Thymus (tissue), 14 donors: ENCODE measurements at places on chromosomes 13 and 19. TPM values are rescaled to one million over a fixed set of nuclear protein-coding genes. Genes with fewer than 3 reads are reported as not detected.

Gene APOC4
- 0.32 TPM for polyA plus RNA-seq

Gene PSG6
- polyA plus RNA-seq = 0.11 TPM

Gene LILRA1
- 0.32 TPM for polyA plus RNA-seq

Gene SIGLEC8
- polyA plus RNA-seq = 2.1 TPM

Gene ZNF763
- polyA plus RNA-seq = 9.9 TPM

Gene ZNF470
- polyA plus RNA-seq = 7.7 TPM

Gene KIR3DL2
- 0.21 TPM for polyA plus RNA-seq

Gene C13orf46
- 1.1 TPM for polyA plus RNA-seq

DNA sequence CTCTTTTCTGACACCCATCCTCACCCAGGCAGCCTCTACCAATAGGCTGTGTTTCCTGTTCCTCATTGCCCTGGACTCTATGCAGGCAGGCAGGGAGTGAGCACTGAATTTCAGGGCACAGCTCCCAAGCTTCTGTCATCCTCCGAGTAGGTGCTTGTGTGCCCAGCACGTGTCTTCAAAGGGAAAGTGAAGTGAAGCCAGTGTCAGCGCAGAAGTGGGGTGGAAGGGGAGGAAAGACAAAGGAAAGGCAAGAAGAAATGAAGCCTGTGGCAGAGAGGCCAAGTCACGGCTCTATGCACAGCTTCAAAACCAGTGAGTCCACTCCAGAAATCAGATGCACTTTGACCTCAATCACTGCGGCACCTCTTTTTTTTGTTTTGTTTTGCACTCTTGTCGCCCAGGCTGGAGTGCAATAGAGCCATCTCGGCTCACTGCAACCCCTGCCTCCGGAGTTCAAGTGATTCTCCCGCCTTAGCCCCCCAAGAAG lies 16.9 kb downstream of the CEBPA start:
- DNase-seq = no peak

DNA sequence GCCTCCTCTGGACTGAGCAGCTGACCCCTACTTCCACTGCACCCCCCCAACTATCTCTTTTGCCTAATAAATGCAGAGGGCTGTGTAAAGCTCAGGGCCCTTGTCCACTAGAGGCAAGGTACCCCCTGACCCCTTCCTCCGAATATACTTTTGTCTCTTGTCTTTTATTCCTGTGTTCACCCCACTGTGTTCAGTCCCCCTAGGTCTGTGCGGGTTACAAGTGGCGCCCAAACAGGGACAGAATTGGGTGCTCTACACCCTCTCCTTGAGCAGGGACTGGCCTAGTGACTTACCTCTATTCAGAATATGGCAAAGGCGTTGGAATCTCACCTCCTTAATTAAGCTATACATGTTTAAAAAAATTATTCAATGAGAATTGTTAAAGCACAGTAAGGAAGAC lies 15.0 kb downstream of the ZNF350 start:
- peak; percentile 18 for DNase-seq

GRCh38 chr19:32570081-32570785 lies 10.8 kb upstream of the PDCD5 start:
- DNase-seq = peak; percentile 33

DNA sequence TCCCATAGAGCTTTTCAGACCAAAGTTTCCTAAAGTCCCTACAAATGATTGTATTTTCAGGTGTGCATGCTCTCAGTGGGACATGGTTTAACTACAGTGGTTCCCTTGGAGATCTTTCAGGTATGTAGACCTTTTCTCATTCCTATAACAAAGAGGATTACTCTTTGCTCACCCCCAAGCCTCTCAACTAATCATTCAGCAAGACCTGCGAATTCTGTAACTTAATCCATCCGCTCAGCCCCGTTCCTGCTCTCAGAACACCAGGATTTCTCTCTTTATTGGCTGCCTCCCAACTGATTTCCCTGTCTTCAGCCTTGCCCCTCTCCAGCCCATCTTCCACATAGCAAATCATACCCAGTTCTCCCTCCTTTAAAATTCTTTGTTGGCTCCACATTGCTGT lies 253.6 kb downstream of the MTUS2 start:
- DNase-seq = no peak

GRCh38 chr13:97250560-97250959 lies 28.4 kb downstream of the MBNL2 start:
- no peak for DNase-seq

DNA sequence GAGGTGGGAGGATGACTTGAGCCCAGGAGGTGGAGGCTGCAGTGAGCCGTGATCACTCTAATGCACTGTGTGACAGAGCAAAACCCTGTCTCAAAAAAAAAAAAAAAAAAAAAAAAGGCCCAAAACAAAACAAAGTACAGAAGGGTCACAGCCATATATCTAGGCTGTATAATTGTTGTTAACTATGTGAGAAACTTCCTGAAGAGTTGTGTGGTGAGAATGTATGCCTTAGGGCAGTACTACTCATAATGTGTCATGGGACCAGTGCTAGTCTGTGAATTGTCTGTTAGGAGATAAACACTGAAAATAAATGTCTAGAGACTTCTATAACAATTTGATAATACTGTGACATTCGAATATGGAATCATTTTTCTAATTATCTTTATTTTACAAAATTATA lies 43.1 kb downstream of the PAN3 start:
- no peak for DNase-seq

- no peak for DNase-seq
Measured at GRCh38 chr13:20585371-20585770, 18.4 kb downstream of the IFT88 start.

DNA sequence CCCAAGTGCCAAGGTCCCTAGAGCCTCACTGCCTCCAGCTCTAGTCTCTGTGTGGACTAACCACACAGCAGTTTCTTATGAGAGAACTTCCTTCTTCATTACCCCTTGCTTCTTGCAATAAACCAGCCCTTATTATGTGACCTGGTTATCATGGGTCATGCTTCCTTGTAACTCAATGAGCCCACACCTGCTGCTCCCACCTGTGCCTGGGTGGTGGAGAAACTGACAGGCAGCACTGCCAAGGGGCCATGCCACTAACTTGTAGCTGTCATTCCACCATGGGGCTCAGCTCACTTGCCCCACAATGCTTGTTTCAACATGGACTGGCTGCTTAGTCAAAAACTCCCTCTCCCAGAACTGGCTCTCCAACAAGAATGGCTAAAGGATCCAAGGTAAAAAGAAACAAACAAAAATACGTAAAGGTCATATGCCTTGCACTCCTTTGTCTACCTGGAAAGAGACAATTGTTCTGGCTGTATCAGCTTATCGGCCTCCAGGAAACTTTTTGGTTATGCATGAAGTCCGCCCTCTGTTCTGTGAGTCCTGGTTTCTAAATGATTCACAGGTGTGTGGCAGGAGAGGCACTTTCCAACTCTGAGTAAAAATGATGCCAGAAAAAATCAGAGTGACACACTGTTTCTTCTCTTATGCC lies 446.4 kb downstream of the COG6 start:
- no peak for DNase-seq

DNA sequence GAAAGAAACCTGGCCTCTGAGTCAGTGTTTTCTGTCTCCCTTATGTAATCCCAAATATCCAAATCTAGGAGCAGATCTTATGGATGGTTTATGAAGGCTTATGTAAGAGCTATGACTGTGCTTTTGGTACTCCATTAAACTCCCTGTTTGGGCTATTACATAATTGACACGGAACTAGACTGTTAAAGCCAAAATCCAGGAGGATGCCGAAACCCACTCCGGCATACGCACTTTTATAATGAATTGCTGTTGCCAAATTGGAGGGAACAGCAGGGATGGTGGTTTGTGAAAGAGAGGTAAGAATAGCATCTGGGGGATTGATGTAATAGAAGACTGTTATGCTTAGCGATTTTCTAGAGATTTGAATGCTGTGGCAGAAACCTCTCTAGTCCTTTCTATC lies 2.0 kb downstream of the MTUS2 start:
- DNase-seq = no peak

DNA sequence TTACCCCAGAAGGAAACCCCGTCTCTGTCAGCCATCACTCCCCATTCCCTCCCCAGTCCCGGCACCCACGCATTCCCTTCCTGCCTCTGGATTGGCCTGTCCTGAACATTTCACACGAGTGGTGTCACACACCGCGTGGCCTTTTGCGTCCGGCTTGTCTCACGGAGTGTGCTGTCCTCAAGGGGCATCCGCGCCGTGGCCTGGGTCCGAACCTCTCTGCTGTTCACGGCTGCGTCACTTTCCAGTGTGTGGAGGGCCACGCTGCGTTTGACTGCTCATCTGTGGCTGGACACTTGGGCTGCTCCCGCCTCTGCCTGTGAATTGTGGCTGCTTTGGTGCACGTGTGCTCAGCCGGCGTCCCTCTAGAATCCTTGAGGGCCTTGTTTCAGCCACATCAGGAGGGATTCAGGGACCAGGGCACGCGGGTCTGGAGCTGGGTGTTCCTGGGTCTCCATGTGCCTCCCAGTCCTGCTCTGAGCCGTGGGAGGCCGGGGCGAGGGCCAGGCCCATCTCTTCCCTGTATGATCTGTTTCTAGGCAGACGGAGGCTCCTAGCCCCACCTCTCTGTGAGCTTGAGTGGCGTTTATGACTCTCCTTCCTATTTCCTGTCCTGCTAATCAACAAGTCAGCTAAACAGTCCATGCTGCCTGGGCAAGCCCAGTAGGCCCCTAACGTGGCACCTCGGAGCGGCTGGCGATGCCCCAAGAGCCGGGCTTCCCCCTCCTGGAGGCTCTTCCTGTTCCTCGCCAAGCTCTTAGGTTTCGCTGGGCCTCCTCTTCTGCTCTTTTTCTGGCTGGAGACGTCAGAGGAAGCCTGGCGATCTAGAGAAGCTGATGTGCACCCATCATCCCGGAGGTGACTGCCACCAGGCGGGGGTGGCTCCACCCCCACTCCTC lies 8.1 kb downstream of the STK11 start:
- peak; percentile 52 for DNase-seq

DNA sequence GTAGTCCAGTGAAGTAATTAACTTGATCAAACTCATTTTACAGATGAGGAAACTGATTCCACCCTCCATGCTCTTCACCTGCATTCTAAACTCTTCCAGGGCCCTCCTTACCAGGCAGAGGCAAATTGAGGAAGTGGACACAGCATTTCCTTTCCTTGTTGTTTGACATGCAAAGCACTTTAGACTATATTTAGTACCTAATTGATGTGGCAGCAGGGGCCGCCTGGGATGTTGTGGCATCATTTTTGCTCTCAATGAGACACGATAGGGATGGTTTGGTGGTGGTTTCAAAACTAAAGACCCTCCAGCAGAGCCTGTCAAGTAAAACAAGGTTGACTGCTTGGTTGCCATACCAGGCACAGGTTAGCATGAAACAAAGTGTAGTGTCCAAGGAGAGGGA lies 7.9 kb downstream of the SIPA1L3 start:
- no peak for DNase-seq

GRCh38 chr19:33574824-33575223 lies 46.9 kb upstream of the CHST8 start:
- no peak for DNase-seq

GRCh38 chr13:111948811-111949210 lies 118.1 kb upstream of the SOX1 start:
- no peak for DNase-seq

- no peak for DNase-seq
Measured at GRCh38 chr13:73171271-73171682, 112.5 kb downstream of the KLF5 start.

GRCh38 chr13:113155201-113155600 lies 3.2 kb upstream of the PROZ start:
- DNase-seq = no peak

- DNase-seq = peak; percentile 42
Measured at GRCh38 chr19:49468746-49469447, 5.1 kb upstream of the FLT3LG start.

DNA sequence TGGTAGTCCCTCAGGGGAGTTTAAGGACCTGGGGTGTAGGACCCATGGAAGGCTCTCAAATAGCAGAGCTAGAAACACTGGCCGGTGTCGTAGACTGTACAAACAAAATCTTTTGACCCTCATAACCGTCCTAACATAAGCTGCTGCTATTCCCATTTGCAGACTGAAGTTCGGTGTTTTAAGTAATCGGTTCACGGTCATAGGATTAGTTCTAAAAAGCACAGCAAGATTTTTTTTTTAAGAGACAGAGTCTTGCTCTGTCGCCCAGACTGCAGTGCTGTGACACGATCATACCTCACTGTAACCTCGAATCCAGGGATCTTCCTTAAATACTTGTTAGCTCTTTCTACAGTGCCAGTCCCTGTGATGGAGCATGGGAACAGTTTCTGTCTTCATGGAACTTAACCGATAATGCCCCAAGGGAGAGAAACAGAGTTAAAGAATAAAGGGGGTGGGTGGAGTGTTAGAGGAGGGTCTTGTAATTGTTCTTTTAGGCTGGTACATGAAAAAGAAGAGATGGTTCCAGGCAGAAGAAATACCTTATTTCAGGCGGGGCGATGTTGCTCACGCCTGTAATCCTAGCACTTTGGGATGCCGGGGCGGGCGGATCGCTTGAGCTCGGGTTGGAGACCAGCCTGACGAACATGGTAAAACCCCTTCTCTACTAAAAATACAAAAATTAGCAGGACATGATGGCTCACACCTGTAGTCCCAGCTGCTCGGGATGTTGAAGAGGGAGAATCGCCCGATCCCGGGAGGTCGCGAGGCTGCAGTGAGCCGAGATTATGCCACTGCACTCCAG lies 475 bp upstream of the ZC3H4 start:
- no peak for DNase-seq

GRCh38 chr19:18430417-18431144 lies 7.4 kb downstream of the ISYNA1 start:
- no peak for DNase-seq

DNA sequence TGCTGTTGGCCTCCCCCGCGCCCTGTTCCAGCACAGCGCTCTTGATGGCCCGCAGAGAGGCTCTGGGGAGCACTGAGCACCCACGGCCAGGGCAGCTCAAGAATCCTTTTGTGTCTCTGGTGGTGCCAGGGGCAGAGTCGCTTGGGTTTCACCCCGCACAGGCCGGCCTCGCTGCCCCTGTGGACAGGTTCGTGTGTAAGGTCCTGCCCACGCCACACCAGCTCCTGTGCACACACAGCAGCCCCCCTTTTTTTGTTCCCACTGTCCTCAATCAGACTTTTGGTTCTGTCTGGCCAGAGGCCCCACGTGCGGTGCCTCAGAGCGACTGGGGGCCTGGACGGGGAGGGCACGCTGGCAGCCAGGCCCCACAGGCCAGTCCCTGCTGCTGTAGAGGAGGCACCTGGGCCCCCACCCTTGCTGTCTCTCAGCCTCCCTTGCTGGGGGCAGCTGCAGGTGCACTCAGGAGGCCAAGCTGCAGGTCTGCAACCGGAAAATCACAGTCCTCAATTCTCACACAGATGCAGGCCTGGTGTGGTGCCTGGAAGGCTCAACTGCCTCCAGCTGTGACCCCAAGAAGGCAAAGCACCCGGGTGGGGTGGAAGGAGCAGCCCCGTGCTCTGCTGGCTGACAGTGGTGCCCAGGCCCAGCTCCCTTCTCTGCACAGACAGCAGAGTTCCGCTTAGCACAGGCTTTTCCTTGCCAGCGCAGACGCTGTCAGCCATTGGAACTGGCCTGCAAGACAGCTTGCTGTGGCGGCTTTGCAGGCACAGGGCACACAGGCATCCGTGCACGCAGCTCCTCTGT lies 12.6 kb upstream of the F7 start:
- no peak for DNase-seq
